Brain (organoid and tissue), 16 donors: ENCODE measurements at places on chromosomes 2 and 18. TPM values are rescaled to one million over a fixed set of nuclear protein-coding genes. Genes with fewer than 3 reads are reported as not detected.

NXPH2 gene
- not detected for polyA plus RNA-seq

GPR75 gene
- polyA plus RNA-seq, result 2.2 TPM

DCAF17 gene
- 3.5 TPM for polyA plus RNA-seq

KANSL3 gene
- 35.2 TPM for polyA plus RNA-seq

EVX2 gene
- polyA plus RNA-seq, result 0.14 TPM

ALPG gene
- not detected for polyA plus RNA-seq

PLGLB1 gene
- polyA plus RNA-seq, result 1.0 TPM

GPBAR1 gene
- polyA plus RNA-seq, result 0.39 TPM

FBXO15 gene
- polyA plus RNA-seq, result 2.5 TPM

PLB1 gene
- polyA plus RNA-seq, result 0.64 TPM

- no peak for DNase-seq
These were observed 114.0 kb downstream of the LYPD6B start for GRCh38 chr2:149152469-149152953.

GRCh38 chr2:40809156-40809555 is 357.3 kb upstream of the SLC8A1 start:
- DNase-seq, result no peak

DNA sequence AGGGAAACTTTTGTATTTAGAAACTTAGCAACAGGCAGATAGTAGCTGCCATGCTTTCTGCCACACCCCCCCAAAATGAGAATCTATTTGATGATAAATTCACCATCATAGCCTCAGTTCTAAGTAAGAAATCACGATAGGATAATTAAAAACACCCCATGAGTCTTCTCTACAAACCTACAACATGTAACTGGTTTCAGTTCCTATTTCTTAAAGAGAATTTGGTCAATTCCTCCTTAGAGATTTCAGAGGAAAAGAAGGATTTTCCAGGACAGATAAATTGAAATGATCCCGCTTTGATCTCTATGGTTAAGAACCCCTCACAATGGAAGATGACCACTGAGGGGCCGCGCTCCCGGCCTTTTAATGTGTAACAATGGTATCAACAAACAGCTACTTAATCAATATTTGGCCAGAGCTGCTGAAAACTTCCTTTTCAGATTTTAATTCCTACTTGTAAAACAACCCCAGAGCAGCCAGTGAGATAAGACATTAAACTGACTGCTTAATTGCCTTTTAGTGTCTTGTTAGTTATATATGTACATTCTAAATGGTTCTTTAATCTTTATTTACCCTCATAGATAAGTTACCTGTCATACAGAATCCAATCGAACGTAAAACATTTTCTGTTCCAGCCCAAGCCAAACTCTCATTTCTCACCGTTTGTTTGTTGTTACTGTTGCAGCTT is 10.1 kb downstream of the PAX3 start:
- DNase-seq, result no peak

DNA sequence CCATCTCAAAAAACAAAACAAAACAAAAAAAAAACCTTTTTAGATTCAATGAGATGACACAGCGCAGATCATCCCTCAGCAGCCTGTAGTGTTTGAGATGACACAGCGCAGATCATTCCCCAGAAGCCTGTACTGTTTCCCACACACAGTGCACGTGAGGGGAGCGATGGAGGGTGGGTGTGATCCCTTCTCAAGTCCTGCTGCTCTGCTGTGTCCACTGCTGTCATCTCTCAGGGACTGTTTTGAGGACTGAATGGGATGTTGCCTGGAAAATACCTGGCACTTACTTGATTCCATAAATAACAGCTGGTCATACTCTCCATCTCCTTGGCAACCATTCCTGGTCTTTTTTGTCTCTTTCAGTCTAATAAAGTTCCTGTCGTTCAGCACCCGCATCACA is 25.7 kb downstream of the TGOLN2 start:
- DNase-seq, result no peak

DNA sequence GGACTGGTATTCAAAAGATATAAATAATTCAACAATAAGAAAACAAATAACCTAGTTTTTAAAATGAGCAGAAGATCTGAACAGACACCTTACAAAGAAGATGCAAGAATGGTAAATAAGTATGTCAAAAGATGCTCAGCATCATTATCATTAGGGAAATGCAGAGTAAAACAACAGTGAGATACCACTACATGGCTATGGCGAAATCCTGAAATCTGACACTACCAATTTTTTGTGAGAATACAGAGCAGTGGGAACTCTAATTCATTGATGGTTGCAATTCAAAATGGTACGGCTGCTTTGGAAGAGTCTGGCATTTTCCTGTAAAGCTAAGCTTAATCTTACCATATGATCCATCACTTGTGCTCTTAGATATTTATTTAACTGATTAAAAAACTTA is 151.8 kb downstream of the UBR3 start:
- no peak for DNase-seq

DNA sequence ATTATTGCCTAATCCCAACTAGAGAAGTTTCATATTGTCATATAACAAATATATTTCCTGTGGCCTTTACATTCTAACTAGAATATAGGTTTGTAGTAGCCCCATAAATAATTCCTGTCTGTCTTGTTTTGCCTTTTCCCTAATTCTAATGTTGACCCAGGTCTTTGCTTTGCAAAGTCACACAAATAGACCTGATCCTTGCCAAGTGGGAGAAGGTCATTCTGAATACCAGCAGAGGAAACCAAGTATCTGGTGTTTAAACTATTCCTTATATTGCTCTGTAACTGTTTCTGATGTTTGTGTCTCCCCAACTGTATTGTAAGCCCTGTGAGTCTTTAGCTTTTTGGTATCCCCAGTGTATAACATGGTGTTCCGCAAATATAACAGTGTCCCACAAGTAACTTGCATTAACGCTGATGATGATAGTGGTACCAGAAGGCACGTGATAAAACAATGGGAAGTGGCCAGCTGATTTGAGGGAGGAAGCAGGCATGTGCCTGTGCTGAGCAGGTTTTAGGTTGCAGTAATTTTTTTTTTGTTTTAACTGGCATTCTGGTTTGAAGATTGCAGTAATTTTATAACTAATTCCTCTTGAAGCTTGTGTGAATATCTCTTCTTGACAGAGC is 11.1 kb downstream of the HADHB start:
- DNase-seq, result no peak

DNA sequence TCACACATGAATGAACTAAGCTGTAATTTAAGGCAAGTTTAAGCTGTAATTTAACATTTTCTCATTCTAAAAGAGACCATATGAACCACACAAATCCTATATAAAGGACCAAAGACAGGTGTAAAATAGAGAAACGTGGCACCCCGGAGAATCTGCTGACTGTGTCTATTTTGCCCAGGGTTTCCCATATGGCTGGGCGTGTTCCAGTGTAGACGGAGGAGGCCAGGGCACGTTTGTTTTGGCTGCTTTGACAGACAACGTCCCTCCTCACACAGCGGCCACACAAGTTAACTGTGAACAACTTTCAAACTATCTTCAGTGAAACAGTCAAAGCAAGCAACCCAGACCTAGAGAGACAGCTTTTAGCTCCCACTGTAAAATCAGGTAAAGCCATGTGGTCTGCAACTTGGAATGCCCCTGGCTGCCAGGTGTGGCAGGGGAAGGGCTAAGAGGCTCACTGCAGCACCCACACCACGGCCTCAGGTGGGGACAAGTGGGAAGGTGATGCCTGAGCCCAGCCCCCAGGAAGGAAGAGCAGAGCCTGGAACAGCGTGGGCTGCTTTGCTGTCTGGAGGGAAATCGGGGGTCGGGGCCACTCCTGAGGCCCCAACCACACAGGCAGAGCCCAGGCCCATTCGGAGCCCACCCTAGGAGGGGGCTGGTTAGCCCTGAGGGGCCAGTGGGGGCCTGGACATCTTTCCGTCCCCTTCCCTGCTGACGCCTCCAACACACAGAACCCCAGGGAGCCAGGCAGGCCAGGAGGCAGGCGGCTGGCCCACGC is 40.7 kb downstream of the SLC66A2 start:
- DNase-seq, result no peak

DNA sequence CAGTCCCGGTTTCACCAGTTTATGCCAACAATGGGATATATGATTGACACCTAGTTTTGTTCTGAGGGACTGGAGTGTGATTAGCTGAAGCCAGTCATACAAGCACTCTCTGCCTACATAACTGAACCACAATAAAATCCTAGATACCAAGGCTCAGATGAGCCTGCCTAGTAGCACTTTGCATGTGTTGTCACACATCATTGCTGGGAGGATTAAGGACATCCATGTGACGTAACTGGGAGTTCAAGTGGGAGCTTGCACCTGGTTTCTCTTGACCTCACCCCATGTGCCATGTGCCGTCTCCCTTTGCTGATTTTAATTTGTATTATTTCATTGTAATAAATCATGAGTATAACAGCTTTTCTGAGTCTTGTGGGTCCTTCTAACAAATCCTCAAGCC is 90.3 kb downstream of the TMEM163 start:
- no peak for DNase-seq

DNA sequence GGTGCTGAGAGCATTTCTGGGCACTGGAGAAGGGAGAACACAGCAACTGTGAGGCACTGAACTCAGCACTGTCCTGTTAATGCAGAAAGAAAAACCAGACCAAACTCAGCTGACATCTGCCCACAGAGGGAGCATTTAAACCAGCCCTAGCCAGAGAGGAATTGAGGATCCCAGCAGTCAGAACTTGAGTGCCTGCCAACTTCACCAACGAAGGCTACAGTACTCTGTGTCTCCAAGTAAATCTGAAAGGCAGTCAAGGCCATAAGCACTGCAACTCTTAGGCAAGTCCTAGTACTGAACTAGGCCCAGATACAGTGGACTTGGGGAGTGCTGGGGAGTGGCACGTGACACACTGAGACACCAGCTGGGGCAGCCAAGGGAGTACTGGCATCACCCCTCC is 176.2 kb upstream of the ZC3H15 start:
- DNase-seq, result no peak

- no peak for DNase-seq
These were observed 1608.3 kb upstream of the ZEB2 start for GRCh38 chr2:146128216-146128615.

DNA sequence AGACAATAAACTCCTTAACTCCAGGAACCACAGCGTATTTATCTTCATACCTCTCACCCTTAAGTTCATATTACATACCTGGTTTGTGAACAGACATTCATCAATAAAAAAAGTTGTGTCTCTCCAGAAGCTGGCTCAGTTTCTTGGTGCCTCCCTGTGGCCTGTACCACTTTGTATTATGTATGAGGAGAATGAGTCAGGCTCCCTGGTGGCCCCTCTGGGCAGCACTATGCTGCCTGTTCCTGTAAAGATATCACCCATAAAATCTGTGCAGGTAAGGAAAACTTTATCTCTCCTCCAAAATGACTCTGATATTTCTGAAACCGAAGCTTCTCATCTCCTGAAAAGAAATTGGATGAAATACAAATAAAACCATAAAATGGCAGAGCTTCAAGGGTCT is 198.4 kb upstream of the NT5C1B start:
- no peak for DNase-seq

GRCh38 chr2:238081150-238081549 is 19.0 kb upstream of the ESPNL start:
- DNase-seq, result peak; percentile 40

- DNase-seq, result peak; percentile 51
These were observed 685 bp downstream of the SMAD4 start for GRCh38 chr18:51030537-51031258.

DNA sequence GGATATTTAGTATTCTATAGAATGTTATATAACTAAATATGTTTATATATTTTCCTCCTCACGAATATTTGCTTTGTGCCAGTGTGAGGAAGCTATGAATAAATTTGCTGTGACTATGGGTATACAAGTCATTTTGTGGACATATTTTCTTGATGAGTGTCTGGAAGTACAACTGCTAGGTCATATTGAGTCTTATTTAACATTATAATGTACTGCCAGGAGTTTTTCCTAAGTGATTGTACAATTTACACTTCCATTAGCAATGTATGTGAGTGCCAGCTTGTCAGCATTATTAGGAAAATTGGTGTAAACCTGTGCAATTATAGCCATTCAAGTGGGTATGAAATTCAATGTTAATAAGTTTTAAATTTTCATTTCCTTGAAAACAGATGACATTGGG is 1328.9 kb upstream of the TMEFF2 start:
- DNase-seq, result no peak

GRCh38 chr18:55983433-55983832 is 395.4 kb upstream of the TCF4 start:
- no peak for DNase-seq
